ENCODE measurements at places on chromosomes 1 and 21.

DNA sequence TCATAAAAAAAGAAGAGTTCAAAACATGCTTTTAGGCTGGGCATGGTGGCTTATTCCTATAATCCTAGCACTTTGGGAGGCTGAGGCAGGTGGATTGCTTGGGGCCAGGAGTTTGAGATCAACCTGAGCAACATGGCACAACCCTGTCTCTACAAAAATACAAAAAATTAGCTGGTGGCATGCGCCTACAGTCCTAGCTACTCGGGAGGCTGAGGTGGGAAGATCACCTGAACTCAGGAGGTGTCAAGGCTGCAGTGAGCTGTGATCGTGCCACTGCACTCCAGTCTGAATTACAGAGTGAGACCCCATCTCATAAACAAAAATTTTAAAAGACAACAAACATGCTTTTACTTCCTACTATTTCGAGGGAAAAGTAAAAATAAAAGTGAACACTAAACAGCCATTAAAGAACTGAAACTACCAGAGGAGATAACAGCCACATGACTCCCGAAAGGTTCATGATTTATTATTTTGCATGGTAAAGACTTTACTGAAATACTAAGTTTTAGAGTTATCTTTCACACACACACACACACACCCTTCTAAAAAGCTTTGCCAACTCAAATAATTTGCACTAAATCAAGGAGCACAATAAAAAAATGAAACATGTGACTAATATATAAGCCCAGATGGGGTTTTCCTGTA, 48.1 kb downstream of the USP1 start:
- DNase-seq: no peak

DNA sequence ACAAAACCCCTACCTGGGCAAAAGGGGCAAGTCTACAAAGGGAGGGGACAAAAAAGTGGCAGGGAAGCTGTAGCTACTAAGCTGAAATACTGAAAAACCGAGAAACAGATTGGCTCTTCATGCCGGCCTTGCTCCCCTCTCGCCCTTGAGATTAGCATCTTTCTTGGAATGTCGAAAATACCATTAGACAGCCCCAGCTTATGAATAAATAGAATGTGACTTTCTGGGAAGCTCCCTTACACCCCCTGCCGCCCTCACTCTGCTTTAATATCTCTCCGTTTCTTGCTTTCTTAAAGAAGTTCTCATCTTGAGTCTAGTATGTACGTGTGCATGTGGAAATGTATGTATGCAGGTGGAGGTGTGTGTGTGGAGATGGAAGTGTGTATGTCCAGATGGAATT, 14.1 kb downstream of the TRAF3IP3 start:
- DNase-seq: no peak

GRCh38 chr1:27958513-27958912, 1.3 kb upstream of the XKR8 start:
- DNase-seq: no peak

GRCh38 chr1:84995484-84996334, 1.2 kb downstream of the MCOLN2 start:
- no peak for DNase-seq

- DNase-seq: peak; percentile 66
Observed at GRCh38 chr1:75811211-75811981, 14.7 kb downstream of the MSH4 start.

- DNase-seq: no peak
Observed at GRCh38 chr1:84613026-84613425, 38.8 kb upstream of the CTBS start.

DNA sequence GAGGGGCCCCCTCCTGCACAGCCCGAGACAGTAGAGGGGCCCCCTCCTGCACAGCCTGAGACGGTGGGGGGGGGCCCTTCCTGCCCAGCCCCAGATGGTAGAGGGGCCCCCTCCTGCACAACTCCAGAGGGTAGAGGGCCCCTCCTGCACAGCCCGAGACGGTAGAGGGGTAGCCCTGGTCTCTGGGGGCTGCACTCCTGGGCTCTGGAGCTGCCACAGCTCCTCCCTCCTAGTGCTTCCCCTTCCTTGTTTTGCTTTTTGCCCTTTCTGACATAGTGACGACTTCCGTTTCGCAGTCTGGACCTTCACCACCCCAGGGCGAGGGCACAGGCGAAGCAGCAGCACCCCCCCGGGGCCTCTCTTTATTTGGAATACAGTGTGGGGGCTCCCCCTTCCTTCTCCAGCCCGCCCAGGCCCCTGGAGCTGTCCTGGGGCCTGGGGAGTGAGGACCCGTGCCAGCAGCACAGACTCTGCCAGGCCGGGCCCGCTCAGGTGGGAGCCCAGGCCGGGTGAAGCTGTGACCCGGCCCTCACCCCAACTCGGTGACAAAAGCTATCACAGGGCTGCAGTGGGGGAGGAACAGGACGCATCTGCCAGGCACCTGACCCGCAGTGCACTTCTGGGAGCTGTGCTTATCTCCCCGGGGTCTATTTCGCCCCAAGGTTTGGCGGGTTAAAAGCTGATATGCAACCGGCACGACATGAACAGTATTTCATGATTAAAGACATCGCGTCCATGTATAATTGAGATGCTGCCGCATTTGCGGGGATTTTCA, 1.1 kb upstream of the PRXL2B start:
- DNase-seq: peak; percentile 38

GRCh38 chr1:3297756-3298155, 156.7 kb upstream of the ARHGEF16 start:
- DNase-seq: no peak

DNA sequence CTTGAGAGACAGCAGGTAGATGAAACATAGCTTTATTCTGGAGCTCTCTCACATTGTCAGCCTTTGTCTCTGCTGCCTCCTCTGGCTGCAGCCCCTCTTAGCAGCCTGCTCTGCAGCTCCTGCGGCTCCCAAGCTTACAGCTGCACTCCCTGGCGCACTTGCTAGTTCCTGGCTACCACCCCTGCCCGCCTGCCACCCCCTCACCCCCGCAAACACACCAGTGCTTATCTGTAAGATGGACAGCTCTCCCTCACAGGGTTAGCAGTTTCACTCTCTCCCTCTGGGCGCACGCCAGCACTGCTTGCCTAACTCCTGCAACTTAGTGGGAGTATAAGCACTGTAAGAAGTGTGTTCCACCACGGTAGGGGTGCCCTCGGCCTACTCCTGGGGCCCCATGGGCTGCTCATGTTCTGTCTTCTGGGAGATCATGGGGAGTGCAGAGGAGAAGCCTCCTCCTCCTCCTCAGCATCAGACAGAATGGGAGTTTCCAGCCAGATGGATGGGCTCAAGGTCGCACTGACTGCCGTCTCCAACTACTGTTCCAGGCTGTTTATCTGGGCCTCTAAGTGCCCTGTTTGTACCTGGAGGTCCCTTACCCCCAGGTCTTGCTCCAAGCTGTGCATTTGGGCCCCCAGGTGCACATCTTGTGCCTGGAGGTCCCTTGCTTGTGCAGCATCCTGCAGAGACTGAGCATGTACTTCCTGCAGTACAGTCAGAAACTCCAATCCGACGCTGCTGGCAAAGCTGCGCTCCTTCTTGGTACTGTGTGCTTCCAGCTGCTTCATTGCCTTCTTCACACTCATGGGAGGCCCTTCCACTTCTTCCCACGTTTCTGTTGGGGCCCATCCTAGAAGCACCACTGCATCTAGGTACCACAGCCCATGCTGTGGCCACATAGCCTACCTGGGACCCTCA, 1388.1 kb downstream of the AMY1C start:
- DNase-seq: no peak

- no peak for DNase-seq
Observed at GRCh38 chr1:32332290-32333079, 3.5 kb downstream of the MARCKSL1 start.

DNA sequence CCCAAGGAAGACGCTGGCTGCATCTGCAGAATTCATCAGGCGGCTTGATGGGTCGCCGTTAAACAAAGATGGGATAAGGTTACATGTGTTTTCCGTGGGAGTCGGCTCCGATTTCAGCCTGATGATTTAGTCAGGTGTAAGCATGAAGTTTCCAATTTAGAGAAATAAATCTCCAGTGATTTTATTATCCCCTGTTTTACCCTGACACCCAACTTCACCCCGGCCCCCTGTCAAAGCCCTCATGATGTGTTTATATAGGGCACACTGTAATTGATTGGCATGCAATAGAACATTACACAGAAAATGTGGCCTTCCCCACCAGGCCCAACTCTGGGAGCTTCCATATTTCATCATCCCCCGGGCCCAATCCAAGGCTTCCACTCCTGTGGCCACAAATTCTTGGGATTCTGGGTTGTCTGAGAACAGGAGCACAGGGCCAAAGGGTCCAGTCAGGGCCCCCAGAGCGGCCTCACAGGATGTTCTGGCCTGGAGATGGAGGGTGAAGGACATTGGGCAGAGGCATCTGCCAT, 72.5 kb downstream of the FOXD2 start:
- no peak for DNase-seq

GRCh38 chr1:9004700-9005394, 21.4 kb downstream of the SLC2A7 start:
- DNase-seq: peak; percentile 83

DNA sequence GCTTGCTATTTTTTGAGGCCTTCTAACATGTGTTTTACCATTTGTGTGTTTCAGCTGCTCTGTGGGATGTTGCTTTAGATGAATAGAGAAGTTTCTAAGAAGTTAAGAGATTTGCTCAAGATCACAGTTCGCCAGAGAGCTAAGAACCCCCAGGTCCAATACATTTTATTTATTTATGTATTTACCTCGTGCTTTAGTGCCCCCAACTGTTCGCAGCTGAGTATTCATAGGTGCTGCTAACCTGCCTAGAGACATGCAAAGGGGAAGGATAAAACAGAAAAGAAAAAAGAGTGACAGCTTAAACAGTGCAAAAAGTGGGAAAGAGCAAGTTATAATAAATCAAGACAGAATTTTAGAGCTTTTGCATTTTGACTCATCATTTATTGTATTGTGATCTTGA, 31.1 kb downstream of the NFYC start:
- DNase-seq: no peak

- DNase-seq: peak; percentile 39
Observed at GRCh38 chr1:65606426-65606825, 186.0 kb downstream of the LEPR start.

DNA sequence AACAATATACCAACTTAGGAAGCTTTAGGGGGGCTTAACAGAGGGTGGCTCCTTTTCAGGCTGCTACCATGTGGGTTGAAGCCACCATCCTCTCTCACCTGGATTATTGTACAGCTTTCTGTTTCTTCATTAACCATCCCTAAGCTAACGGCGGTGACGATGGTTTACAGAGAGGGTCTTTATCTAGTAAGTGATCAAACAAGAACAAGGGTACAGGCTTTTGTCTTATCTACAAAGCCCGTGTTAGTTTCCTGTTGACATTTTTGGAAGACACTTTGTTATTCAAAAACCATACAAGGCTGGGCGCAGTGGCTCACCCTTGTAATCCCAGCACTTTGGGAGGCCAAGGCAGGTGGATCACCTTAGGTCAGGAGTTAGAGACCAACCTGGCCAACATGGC, 20.4 kb downstream of the SLC25A33 start:
- no peak for DNase-seq

- DNase-seq: no peak
Observed at GRCh38 chr1:153231363-153231762, 14.0 kb downstream of the PRR9 start.

DNA sequence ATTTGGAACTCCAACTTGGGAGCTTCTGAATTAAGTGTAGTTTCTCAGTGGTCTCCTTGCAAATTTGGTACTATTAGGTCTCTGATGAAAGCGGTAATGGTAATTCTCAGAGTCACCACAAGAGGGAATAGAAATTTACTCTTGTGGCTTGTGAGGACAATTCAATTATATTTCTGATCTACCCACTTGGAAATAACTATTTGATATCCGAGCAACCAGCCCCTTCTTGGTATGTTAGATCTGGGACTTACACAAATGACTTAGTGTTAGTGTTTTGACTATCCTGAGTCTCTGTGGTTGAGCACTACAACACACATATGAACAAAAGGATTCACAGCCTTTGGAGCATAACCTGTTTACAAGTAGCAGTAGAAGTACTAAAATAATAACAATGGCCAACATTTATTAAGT, 68.1 kb downstream of the RPS6KA1 start:
- peak; percentile 57 for DNase-seq

DNA sequence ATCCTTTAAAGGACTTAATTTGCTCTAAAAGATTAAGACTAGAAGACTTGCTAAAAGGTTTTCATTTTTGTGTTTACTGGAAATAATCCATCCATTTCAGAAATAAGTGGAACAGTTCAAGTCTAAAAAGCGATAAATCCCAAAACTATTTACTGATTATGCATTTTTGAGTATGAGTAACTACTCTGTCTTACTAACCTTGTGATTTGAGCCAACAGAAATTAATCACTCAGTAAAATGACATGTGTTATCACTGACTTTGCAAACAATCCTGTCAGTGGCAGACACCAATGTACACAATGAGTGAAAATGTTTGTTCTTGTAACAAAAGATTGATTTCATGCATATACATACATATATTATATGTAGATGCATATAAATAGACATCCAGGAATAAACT, 218.0 kb downstream of the DENND1B start:
- DNase-seq: peak; percentile 24

- no peak for DNase-seq
Observed at GRCh38 chr1:46204406-46204742, 1.2 kb downstream of the LURAP1 start.

- no peak for DNase-seq
Observed at GRCh38 chr1:27517907-27518718, 28.1 kb upstream of the WASF2 start.

DNA sequence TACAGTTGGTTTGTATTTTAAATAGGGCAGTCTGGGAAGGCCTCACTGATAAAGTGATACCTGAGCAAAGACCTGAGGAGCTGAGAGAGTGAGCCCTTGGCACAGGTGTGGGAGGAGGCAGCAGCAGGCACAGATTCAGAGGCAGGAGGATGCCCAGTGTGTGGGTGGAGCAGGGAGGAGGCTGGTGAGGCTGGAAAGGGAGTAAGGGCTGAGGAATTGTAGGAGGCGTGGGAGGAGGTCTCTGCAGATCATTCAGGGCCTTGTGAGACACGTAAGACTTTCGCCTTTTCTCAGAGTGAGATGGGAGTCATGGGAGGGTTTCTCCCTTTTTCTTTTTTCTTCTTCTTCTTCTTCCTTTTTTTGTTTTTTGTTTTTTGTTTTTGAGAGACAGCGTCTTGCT, 58.0 kb downstream of the RGL1 start:
- DNase-seq: no peak

DNA sequence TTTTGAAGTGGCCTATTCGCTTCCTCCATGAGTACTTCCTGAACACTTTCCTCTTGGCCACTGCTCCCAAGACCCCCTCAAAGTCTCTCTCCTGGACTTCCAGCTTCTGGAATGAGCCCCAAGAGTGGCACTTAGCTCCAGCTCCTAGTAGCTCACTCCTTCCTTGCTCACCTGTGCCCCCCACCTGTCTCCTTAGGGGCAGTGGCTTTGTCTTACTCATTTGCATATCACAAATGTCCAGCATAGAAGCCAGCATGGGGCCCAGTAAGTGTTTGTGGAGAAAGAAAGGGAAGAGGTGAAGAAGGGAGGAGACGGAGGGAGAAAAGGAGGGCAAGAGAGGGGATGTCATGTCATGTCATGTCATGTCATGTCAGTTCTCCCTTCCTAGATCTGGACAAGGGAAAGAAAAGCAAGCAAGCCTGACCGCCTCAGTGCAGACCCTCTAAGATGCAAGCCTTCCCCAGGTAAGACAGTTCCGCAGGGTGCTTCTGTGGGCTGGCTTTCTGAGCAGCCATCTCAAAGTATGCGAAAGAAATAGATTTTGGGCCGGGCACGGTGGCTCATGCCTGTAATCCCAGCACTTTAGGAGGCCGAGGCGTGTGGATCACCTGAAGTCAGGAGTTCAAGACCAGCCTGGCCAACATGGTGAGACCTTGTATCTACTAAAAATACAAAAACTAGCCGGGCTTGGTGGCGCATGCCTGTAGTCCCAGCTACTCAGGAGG, 6.9 kb upstream of the MX1 start:
- no peak for DNase-seq

All from fibroblast of skin of right quadriceps (primary cell).